ENCODE measurements at places on chromosomes 5 and 9. TPM values are rescaled to one million over a fixed set of nuclear protein-coding genes. Genes with fewer than 3 reads are reported as not detected.

- H3K4me3 ChIP-seq: no peak overlapping the region
- H3K27me3 ChIP-seq: no peaks in the 10 kb centered on the region
- no peaks in the 10 kb centered on the region for H3K36me3 ChIP-seq
Measured at GRCh38 chr5:36366883-36367282, 65.2 kb upstream of the RANBP3L start.

- no peak for DNase-seq
- no peaks in the 10 kb centered on the region for H3K4me1 ChIP-seq
- H3K27me3 ChIP-seq: no peaks in the 10 kb centered on the region
- H3K36me3 ChIP-seq: no peaks in the 10 kb centered on the region
- H3K4me3 ChIP-seq: no peak overlapping the region
Measured at GRCh38 chr9:105341434-105342146, 97.1 kb downstream of the SLC44A1 start.

DNA sequence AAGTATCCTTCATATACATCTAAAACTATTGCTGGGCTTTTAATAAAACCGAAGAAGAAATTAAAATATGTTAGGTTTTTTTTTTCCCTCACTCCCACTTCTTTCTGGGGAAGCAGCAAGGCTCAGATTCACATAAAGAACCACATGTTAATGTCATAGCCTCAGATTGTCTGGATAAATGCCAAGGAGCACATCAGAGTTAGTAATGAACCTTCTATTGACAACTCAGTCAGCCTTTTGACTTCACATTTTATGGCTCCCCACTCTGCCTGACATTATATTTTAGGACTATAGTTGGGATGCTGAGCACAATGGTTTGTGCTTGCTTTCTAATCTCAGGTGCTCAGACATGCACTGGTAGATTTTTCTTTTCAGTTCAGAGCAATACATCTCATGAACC is 21.8 kb downstream of the DMAC1 start:
- H3K27me3 ChIP-seq: no peaks in the 10 kb centered on the region
- DNase-seq: no peak
- no peaks in the 10 kb centered on the region for H3K4me1 ChIP-seq
- no peak overlapping the region for H3K27ac ChIP-seq
- no peaks in the 10 kb centered on the region for H3K36me3 ChIP-seq

DNA sequence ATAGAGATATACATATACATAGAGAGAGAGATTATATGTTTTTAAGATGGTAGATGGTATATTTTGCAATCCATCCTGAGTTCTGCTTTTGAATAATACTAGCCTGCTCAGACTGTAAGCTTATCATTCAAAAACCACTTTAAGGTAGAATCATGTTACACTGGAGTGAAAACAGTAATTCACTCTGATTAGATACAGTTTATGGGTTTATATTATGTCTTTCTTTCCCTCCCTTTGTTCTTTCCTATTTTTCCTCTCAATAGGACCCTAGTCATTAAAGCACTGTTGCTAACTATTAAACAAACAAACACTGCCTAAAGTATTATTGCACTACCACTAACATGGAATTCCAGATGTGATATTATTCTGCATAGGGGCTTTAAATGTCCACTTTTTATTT is 202.0 kb downstream of the ADAMTSL1 start:
- no peaks in the 10 kb centered on the region for H3K36me3 ChIP-seq
- DNase-seq: no peak
- H3K27me3 ChIP-seq: no peaks in the 10 kb centered on the region
- H3K4me3 ChIP-seq: no peak overlapping the region
- no peak overlapping the region for H3K27ac ChIP-seq

Gene OR13D1
- not detected for total RNA-seq

DNA sequence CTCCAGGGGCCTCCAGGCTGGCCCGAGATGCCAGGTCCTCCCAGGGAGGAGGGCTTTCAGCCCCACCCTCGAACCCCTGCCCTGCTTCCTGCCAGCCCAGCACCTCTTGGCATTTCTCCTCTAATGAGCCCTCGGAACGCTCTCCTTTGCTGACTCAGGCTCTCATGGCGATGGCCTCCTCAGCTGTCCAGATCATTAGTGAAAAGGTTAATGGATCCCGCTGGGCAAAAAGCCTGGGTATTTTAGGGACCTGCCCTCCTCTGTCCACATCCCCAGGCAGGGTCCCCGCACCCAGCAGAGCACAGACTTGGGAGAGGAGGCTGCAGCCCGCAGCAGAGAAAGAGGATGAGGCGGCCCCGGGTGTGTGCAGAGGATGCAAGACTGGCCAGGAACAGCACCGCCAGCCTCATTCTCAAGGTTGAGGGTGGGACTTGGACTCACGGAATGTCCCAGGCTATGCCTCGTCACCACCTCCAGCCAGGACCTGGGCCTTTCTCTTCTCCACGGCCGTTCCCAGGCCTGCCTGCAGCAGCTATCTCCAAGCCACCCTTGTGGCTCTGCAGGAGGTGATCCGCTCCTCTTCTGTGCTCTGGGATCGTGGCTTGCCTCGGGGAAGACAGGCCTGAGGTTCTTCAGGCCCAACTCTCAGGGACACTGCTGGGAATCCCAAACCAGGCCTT is 23.0 kb upstream of the ADAMTS2 start:
- H3K36me3 ChIP-seq: no peaks in the 10 kb centered on the region
- H3K27ac ChIP-seq: no peak overlapping the region
- DNase-seq: no peak
- no peak overlapping the region for H3K4me3 ChIP-seq
- no peaks in the 10 kb centered on the region for H3K27me3 ChIP-seq
- no peaks in the 10 kb centered on the region for H3K4me1 ChIP-seq

Gene OR1J2
- total RNA-seq: not detected

- no peak overlapping the region for H3K27ac ChIP-seq
- no peaks in the 10 kb centered on the region for H3K27me3 ChIP-seq
- no peak for DNase-seq
- no peaks in the 10 kb centered on the region for H3K36me3 ChIP-seq
- H3K4me1 ChIP-seq: peaks cover 22% of the 10 kb centered on the region
Measured at GRCh38 chr9:121732886-121733285, 81.5 kb downstream of the DAB2IP start.

- no peak overlapping the region for H3K27ac ChIP-seq
- H3K4me3 ChIP-seq: no peak overlapping the region
- H3K27me3 ChIP-seq: no peaks in the 10 kb centered on the region
- H3K36me3 ChIP-seq: peaks cover under 1% of the 10 kb centered on the region
Measured at GRCh38 chr9:123090956-123091355, 57.5 kb downstream of the GPR21 start.

Gene ARHGEF28
- 34.8 TPM for total RNA-seq

GRCh38 chr5:149628221-149628620 is 46.9 kb downstream of the ARHGEF37 start:
- no peaks in the 10 kb centered on the region for H3K27me3 ChIP-seq
- H3K27ac ChIP-seq: no peak overlapping the region
- DNase-seq: no peak
- H3K4me1 ChIP-seq: no peaks in the 10 kb centered on the region
- H3K4me3 ChIP-seq: no peak overlapping the region

Gene ARL14EPL
- not detected for total RNA-seq

Gene AGXT2
- not detected for total RNA-seq

Gene SLC35D2
- total RNA-seq: 23.7 TPM

Gene CTXN3
- not detected for total RNA-seq

- peaks cover 30% of the 10 kb centered on the region for H3K4me1 ChIP-seq
- H3K27ac ChIP-seq: peak overlapping the region; percentile 72
- H3K27me3 ChIP-seq: no peaks in the 10 kb centered on the region
- H3K4me3 ChIP-seq: no peak overlapping the region
- no peak for DNase-seq
- H3K36me3 ChIP-seq: peaks cover 7% of the 10 kb centered on the region
Measured at GRCh38 chr5:179802950-179803562, 3.6 kb downstream of the MGAT4B start.

- no peaks in the 10 kb centered on the region for H3K36me3 ChIP-seq
- H3K27me3 ChIP-seq: no peaks in the 10 kb centered on the region
- no peak within 1 kb of the TSS for H3K4me3 ChIP-seq
Measured at GRCh38 chr9:133275105-133276000, at the start of gene ABO. TSS of gene ABO (minus strand) at chr9:133275201.

- no peak overlapping the region for H3K4me3 ChIP-seq
- no peaks in the 10 kb centered on the region for H3K36me3 ChIP-seq
- no peaks in the 10 kb centered on the region for H3K4me1 ChIP-seq
- no peaks in the 10 kb centered on the region for H3K27me3 ChIP-seq
- no peak for DNase-seq
Measured at GRCh38 chr9:19113964-19114679, 11.4 kb upstream of the HAUS6 start.

Gene SLC23A1
- total RNA-seq: not detected

DNA sequence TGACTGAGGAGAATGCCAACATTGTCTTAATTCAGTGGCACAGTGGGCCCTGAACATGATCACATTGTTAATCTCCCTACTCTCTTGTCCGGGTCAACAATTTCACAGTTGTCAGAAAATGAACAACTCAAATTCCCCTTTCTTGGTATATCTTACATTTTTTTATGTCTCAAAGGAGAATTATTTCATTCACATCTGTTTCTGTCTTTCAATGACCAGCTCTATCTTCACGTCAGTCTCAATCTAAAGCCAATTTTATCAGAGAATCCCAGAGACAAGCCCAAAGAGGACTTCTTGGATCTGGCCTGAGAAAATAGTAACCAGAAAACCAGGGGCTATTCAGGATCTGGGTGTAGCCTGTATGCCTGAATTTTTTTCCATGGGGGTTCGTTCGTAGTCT is 477.5 kb downstream of the PDE4D start:
- H3K4me1 ChIP-seq: no peaks in the 10 kb centered on the region
- H3K4me3 ChIP-seq: no peak overlapping the region
- no peaks in the 10 kb centered on the region for H3K36me3 ChIP-seq
- H3K27me3 ChIP-seq: no peaks in the 10 kb centered on the region

Gene CD274
- total RNA-seq: 0.21 TPM

DNA sequence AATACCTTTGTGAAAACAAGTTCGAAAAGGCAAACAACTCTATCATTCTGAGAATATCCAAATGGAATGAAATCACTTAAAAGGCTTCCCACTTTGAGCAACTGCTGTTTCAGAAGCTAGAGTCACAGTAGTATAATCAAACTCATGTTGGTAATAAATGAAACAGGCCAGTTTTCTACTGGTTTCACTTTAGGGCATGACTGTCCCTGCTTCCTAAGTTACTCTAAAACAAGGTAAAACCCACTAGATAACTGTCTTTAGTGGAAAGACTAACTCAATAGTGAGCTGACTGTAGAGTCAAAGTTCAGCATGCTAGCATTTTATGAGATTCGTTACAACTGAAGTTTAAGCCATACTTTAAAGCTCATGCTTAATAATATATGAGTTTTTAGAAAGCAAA is 6.0 kb downstream of the CDC26 start:
- H3K4me3 ChIP-seq: no peak overlapping the region
- no peaks in the 10 kb centered on the region for H3K4me1 ChIP-seq
- no peak for DNase-seq
- H3K36me3 ChIP-seq: peaks cover 8% of the 10 kb centered on the region
- H3K27me3 ChIP-seq: no peaks in the 10 kb centered on the region

Gene SPATA31C1
- total RNA-seq: not detected

Gene ACOT12
- 0.74 TPM for total RNA-seq

GRCh38 chr9:137048655-137049543 is 2.9 kb upstream of the NPDC1 start:
- H3K4me3 ChIP-seq: no peak overlapping the region
- H3K27me3 ChIP-seq: no peaks in the 10 kb centered on the region
- H3K36me3 ChIP-seq: no peaks in the 10 kb centered on the region

DNA sequence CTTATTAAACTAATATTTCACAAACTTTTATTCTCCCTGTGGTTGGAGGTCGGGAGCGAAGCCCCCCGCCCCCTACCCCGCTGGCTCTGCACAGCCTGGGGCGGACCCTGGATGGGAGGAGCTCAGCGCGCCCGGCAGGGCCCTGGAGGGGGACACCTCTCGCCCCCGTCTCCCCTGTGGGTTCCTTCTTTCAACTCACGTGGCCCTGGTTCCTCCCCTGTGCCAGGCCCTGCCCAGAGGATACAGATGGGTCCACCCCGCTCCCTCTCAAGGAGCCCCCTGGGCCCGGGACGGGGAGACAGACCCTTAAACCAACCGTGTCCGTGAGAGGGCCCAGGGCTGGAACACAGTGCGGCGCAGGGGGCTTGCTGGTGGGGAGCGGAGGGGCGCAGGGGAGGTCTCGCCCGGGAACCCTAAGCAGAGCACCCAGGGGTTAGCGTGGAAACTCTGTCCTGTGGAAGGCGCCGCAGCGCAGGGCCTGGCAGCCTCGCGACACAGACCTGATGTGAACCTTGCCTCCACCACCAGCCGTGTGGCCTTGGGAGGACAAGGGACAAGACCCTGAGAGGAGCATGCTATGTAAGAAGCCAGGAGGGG is 103.7 kb upstream of the MVB12B start:
- H3K27ac ChIP-seq: no peak overlapping the region
- H3K27me3 ChIP-seq: no peaks in the 10 kb centered on the region
- no peaks in the 10 kb centered on the region for H3K4me1 ChIP-seq
- DNase-seq: no peak

Gene FCN2
- not detected for total RNA-seq

- H3K4me3 ChIP-seq: no peak overlapping the region
- H3K4me1 ChIP-seq: no peaks in the 10 kb centered on the region
Measured at GRCh38 chr5:36304095-36304805, 2.5 kb upstream of the RANBP3L start.

- no peaks in the 10 kb centered on the region for H3K27me3 ChIP-seq
- no peak overlapping the region for H3K4me3 ChIP-seq
- no peak overlapping the region for H3K27ac ChIP-seq
- no peak for DNase-seq
Measured at GRCh38 chr9:79583952-79584654, 12.3 kb downstream of the TLE4 start.

Gene PCDHA6
- total RNA-seq: 0.31 TPM

- peaks cover 3% of the 10 kb centered on the region for H3K4me1 ChIP-seq
- no peaks in the 10 kb centered on the region for H3K27me3 ChIP-seq
- no peak overlapping the region for H3K4me3 ChIP-seq
- no peak for DNase-seq
Measured at GRCh38 chr5:32595118-32595517, 9.8 kb downstream of the SUB1 start.

- H3K27ac ChIP-seq: peak overlapping the region; percentile 58
- H3K4me3 ChIP-seq: no peak overlapping the region
- DNase-seq: no peak
- H3K4me1 ChIP-seq: peaks cover 59% of the 10 kb centered on the region
- H3K36me3 ChIP-seq: no peaks in the 10 kb centered on the region
Measured at GRCh38 chr5:6731465-6732237, 18.4 kb downstream of the TENT4A start.

DNA sequence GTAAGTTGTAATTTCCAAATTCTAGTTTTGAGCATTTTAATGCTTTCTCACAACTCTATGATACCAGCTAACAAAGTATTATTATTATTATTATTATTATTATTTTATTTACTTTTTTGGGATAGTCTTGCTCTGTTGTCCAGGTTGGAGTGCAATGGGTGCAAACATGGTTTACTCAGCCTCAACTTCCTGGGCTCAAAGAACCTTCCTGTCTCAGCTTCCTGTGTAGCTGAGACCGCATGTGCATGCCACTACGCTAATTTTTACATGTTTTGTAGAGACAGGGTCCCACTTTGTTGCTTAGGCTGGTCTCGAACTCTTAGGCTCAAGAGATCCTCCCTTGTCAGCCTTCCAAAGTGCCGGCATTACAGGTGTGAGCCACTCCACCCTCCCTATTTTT is 27.0 kb downstream of the LRRC70 start:
- H3K4me1 ChIP-seq: no peaks in the 10 kb centered on the region
- DNase-seq: no peak
- H3K36me3 ChIP-seq: no peaks in the 10 kb centered on the region
- H3K27me3 ChIP-seq: no peaks in the 10 kb centered on the region
- no peak overlapping the region for H3K4me3 ChIP-seq
- H3K27ac ChIP-seq: no peak overlapping the region

- no peak overlapping the region for H3K4me3 ChIP-seq
- no peak for DNase-seq
- H3K4me1 ChIP-seq: no peaks in the 10 kb centered on the region
- H3K36me3 ChIP-seq: no peaks in the 10 kb centered on the region
Measured at GRCh38 chr5:115977096-115977495, 14.8 kb downstream of the LVRN start.

All from Panc1 (cell line).